ENCODE measurements at places on chromosomes 5 and 9.

DNA sequence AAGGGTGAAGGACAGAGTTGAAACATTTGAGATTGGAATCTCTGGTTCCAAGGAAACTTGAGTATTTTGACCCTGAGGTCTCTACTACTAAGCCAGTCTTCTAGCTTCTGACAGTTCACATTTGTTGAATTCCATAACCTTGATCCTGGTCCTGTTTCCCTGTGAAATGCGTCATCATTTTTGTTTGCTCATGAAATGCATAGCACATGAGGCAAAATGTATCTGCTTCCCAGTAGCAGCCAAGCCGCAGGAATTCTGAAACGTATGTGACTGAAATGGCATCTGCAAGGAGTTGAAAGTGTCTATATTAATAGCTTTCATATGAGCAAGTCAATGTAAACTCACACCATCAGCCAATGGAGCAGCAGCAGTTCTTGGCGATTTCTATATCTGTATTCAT is 307.9 kb downstream of the CSNK1G3 start:
- no peak for DNase-seq

- DNase-seq = no peak
Measured at GRCh38 chr5:3925022-3925421, 329.4 kb downstream of the IRX1 start.

DNA sequence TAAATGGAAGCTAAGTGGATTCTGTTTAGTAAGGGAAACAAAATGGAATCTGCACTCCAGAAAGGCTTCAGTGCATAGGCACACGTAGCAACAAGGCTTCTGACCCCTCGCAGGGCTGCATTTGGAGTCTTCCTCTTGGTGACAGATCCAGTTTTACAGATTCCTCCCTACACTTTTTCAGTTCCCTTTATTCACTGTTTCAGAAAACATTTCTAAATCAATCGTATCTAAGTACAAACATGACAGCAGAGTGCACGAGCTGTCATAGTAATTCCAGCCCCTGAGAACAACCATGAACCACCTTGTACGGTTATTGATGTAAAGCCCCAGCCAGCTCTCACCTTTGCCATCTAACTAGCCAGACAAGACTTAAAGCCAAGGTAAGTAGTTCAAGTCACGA is 491.6 kb downstream of the SEMA5A start:
- no peak for DNase-seq

DNA sequence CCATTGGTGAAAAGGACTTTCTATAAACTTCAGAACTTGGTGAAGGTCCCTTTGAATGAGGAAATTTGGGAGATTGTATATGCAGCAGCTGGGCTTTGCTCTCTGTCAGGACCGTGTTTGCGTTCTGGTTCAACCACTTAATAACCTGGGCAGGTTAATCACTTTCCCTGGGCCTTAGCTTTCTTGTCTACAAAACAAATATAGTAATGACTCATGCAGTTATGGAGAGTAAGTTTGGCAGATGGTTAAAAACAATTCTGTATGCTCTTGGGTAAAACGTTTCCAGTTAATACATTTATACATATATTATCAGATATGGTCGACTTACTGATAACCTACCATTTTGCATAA is 197.0 kb downstream of the ARHGEF28 start:
- no peak for DNase-seq

DNA sequence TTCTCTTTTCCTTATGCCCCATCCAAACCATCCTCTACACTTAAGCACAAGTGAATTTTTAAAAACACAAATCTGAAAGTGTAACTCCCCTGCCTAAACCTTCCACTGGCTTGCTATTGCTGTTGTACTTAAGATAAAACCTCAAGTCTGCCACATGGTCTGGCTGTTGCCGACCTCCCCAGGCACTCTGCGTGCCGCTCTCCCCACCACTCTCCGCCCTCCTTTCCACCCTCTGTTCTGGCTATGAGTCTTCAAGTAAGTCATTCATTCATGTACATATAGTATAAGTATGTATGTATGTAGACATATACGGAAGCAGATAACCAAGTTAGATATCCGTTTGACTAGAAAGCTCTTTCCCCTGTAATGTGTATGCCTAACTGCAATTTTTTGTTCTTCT is 94.7 kb upstream of the ANKRD55 start:
- DNase-seq = no peak

DNA sequence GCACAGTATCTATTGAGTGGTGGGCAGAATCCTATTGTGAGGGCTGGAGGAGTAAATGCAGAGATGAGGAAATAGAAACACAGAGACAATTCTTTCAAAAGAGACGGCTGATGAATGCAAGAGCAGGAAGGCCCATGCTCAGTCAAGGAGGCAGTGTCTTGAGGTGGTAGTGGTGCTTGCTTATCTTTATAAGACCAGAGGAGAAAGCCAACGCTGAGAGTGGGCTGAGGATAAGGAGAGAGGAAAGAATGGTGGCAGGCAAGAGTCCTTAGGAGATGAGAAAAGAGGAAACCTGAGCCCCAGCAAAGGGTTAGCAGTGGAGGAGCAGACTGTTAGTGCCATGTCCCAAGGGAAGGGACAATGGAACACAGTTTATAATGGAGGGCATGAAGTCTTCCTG is 86.0 kb downstream of the SNCAIP start:
- DNase-seq = no peak

GRCh38 chr5:11903614-11904264 is 507 bp downstream of the CTNND2 start:
- peak; percentile 55 for DNase-seq

DNA sequence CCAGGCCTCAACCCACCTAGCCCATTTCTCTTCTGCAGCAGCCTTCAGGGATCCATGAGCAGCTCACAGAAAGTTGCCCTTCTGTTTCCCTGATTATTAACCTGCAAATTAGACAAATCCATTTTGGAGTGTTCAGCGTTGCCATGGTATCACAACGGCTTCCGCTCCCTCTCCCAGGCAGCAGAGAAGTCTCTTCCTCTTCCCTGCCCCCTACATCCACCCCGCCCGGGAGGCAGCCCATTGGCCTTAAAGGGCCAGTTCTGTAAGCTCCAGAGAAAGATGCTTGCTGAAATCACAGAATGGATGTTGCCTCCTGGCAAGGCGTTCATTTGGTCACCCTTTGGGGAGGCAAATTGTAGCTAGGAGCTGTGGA is 47.7 kb upstream of the BOD1 start:
- DNase-seq = no peak

DNA sequence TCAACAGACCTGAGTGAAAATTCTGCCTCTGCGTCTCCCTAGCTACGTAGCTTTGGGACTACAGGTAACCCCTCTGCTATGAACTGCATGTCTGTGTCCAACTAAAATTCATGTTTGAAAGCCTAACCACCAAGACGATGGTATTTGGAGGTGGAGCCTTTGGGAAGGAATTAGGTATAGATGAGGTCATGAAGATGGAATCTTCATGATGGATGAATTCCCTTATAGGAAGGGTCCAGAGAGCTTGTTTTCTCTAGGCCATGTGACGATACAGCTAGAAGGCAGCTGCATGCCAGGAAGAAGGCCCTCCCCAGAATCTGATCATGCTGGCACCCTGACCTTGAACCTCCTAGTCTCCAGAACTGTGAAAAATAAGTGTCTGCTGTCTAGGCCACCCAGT is 296.4 kb downstream of the SLIT3 start:
- DNase-seq = no peak

DNA sequence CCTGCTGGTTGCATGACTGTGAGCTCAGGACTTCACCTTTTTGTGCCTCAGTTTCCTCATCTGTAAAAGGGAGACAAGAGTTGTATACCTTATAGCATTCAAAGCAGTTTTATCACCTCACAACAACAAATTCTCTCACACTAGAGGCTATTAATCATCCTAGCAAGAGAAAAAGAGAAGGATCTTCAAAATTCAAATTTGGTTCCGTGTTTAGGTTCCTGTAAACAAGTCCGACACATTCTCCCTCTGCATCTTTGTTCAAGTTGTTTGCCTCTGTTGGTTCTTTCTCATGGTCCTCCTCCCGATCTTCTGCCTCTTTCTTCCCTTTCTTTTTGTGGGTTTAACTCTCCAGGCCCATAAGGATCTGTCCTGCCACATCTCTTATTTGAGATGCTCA is 218.0 kb downstream of the PIK3R1 start:
- DNase-seq = no peak

DNA sequence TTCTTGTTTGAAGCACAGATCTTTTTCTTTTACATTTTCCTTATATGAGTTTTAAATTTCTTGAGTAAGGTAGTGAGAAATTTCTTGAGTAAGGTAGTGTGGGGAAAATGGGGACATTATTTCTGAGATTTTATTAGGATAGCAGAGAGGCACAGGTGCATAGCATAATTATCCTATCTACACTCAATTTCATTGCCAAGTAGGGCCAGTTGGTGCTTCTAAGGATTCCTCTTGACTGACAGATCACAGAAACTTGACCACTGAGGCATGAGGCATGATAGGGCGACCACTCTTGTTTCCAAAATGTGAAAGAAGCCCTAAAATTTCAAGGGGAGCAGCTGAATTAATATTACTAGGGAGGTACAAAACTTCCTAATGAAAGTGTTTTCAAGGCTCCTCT is 31.4 kb upstream of the TMC1 start:
- DNase-seq = no peak

GRCh38 chr5:176995896-176996767 is 10.4 kb downstream of the UIMC1 start:
- no peak for DNase-seq

- peak; percentile 88 for DNase-seq
Measured at GRCh38 chr9:113609562-113610318, 146.2 kb downstream of the RGS3 start.

GRCh38 chr9:96462541-96462940 is 12.6 kb downstream of the HABP4 start:
- no peak for DNase-seq

DNA sequence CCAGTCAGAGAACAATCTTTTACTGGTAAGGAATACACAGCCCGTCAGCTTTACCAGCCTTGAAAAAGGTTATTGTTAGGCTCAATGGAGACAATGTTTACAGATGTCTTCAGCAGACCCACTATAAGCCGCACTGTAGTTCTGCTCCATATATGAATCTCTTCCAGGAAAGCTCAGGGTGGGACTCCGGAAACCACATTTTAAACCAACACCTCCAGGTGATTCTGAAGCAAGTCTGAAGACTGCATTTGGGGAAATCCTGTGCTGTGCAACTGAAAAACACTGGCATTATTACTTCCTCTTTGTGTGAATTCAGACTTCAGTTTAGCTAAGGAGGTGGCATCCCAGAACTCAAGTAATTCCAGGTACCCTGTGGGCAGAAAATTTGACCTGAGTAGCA is 3.5 kb downstream of the GZMK start:
- DNase-seq = no peak

DNA sequence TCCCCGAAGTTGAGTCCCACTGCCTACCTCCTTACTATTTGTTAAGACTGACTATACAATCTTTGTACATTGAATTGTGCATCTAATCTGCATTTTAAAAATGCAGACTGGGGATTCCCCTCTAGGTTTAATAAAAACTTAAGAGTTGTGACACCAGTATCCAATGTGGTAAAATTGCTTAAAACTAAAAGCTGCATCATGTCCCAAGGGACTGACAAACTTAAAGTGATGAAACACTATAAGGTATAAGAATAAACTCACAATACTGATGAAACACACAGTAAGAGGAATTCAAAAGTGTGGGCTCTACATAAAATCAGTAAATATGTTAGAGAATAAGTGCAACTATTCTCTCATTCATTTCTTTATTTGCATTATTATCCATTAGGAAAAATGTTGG is 1905.1 kb downstream of the MAT2B start:
- DNase-seq = no peak

DNA sequence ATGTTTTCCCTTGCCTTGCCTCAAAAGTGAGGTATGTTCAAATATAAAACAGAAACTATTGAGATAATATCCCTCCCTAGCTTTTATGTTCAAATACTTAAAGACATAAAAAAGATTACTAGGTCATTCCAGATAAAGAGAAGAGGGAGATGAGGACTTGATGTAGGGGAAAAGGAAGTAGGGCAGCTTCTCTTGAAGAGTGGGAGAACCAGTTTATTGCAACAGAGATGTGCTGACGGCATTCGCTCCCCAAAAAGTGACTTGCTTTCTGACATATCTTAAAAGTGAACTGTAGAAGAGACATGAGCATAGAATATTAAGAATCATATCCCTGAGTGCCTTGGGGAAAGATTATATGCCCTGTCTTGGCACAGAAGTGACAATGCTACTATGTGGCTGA is 330.2 kb upstream of the NREP start:
- DNase-seq = no peak

GRCh38 chr9:127816362-127816725 is 13.7 kb downstream of the FPGS start:
- DNase-seq = no peak

DNA sequence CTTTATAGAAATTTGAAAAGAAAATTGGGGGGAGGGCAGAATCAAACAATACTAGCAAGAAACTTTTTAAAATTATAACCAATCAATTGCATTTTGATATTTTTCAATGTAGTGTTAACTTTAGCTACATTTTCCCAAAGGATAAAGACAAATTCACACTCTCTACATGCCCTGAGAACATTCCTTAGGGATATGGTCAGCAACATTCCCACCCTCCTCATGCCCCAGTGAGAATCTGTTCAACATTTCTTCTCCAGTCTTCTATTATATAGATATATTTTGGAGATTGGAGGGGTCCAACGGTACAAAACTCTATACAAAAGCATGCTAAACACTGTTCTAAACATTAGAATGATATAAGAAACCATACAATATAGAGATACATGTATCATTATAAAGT is 11.6 kb upstream of the PRR16 start:
- no peak for DNase-seq

DNA sequence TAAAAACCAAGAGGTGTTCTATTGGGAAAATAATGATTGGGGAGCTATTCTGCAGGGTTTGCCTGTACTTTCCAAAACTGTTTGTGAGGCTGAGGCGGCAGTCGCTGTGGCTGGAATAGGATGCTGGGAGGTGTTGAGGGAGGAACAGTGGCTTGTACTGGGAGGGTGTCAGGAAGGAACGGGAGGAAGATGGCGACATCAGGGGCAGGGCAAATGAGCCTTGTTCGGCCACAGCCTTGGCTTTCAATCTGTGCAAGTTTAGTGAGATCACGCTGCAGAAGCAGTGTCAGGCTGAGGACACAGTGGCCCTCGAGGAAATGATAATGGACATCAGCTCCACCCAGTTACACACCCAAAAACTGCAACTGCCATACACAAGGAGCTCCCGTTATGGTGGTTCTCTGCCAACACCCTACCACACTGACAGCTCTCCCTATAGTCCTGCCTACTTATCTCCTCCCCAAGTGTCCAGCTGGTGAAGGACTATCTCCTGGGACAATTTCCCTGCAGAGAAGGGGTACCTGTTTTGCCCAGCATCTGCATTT is 27.3 kb downstream of the KIF2A start:
- DNase-seq = no peak

GRCh38 chr9:68871236-68871635 is 142.7 kb downstream of the PRKACG start:
- no peak for DNase-seq

- DNase-seq = no peak
Measured at GRCh38 chr9:24385077-24385476, 160.6 kb downstream of the IZUMO3 start.

All from HuH-7.5 (cell line).